Fibroblast of mammary gland (primary cell): ENCODE measurements at places on chromosomes 4 and X.

DNA sequence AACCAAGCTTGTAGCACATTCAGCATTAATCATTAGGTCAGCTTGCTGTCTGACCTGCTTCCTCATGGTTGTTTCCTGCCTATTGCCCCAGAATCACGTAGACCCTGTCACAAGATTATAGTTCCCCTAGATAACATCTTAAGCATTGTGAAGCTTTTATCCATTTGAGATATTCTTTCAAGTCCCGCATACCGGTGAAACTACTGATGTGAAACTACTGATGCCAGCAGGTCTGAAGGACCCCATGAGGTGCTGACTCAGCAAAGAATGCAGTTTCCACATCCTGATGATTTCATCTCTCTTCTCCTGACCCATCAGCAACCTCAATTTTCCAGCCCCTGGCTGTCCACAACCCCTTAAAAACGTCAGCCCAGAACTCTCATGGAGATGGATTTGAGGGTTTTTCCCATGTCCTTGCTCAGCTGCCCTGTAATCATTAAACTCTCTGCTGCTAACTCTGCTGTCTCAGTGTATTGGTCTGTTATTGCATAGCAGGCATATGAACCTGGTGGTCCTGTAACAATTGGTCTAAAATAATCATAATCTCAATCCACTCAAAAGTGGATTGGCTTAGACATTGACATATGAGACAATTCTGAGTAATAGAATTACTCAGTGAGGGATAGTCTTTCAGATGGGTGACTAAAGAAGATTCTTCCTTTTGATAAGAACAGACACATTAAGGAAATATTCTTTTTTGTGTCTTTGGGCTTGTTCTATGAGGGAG lies 26.3 kb upstream of the UBA6 start:
- DNase-seq = peak; percentile 82

DNA sequence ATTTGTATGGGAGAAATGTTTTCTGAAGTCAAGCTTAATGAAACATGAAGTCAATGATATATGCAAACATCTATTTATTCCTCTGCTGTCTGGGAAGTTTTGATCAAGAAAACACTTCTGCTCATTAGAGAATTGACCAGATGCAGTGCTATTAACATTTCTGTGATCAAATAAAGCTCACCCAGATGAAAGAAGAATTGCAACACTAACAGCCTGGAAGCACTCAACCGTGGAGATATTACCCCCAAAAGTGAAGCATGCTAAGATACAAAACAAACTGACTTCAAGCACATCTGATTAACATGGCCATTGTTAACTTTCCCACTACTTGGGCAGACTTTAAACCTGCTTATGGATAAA lies 73.7 kb upstream of the GUCY1A1 start:
- DNase-seq = no peak

DNA sequence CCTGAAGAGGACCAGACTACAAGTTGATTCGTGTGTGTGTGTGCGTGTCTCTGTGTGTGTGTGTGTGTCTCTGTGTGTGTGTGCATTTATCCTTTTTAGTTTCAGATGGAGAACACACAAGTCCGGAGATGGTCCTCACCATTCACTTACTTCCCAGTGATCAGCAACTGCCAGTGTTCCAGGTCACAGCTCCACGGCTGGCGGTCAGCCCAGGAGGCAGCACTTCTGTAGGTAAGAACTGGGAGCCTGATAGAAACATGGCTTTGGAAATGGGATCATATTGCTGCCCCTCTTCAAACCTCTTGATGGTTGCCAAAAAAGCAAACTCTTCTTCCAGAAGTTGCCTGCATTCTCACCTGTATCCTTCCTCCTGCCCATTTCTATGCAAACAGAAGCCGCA lies 122.6 kb upstream of the ANXA3 start:
- DNase-seq = no peak

DNA sequence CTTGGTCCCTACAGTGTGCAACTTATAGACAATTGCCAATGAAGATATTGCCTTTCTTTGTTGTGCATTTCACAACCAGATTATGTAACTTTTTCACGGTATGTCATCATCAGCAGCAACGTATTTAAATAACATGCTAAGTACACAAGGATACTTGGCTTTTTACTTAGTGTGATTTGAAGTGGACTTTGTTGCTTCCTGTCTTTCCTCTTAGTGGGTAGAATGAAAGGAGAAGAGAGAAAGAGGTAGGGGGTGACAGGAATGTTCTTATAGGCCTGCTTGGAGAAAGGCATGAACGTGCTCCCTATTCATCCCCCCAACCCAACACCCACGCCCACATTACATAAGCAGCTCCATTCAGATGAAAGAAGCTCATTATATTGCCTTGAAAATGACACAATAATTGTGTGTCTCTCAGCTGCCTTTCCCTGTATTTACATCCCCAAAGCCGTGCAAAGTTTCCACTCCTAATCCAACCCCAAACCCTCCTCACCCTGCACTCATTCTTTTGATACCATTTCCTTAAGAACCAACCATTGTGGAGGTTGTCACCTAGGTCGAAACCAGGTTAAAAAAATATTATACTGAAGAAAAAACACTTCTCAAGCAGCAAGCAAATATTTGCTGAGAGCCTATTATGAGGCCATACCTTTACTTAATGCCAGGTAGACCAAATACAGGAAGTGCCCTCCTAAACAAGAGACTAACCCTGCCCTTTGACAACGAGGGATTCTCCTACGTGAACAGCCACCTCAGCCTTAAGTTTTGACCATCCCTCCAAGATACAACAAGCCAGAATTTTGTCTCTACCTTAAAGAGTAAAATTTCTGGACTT lies 25.2 kb upstream of the GK start:
- DNase-seq = peak; percentile 11

DNA sequence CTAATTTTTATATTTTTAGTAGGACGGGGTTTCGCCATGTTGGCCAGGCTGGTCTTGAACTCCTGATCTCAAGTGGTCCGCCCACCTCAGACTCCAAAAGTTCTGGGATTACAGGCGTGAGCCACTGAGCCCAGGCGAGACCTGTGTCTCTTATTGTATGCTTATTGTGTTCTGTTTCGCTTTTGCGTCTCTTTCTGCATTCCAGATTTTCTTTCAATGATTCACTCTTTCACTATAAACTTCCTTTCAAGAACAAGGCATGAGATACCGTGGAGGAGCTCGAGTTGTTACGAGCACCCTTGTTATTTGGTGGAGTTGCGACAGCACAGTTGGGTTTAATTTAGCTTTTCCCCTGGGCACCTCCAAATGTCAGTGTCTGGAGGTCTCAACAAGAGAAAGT lies 366.7 kb upstream of the FAT1 start:
- no peak for DNase-seq

DNA sequence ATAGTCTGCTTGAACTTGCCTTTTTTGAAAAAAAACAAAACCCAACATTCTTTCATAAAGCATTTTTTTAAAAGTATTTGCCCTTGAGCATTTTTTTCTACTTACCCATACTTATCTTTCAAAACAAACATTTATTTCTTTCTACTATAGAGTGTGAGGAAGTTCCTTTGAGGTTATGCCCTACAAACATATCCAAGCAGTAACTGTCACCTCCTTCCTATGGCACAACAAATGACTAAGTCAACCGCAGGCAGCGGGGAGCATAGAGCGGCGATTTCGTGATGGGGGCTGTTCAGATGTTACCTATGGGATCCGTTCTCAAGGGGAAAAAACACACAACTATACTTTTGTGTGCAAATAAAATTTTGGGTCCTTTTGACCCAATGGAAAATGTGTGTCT lies 19.4 kb downstream of the SPRY1 start:
- DNase-seq = no peak

GRCh38 chr4:89024051-89024675 lies 32.8 kb downstream of the FAM13A start:
- peak; percentile 87 for DNase-seq

DNA sequence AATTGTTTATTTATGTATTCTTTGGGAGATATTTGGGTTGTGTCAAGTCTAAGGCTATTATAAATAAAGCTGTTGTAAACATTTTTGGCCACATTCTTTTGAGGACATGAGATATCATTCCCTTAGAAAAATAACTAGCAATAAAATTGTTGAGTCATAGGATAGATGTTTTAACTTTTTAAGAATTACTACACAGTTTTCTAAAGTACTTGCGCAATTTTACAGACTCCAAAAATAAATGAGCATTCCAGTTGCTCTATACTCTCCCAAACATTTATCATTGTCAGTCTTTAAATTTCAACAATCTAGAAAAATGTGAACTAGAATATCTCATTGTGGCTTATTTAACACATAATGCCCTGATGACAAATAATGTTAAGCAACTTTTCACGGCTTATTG lies 189.1 kb upstream of the ADGRL3 start:
- no peak for DNase-seq

DNA sequence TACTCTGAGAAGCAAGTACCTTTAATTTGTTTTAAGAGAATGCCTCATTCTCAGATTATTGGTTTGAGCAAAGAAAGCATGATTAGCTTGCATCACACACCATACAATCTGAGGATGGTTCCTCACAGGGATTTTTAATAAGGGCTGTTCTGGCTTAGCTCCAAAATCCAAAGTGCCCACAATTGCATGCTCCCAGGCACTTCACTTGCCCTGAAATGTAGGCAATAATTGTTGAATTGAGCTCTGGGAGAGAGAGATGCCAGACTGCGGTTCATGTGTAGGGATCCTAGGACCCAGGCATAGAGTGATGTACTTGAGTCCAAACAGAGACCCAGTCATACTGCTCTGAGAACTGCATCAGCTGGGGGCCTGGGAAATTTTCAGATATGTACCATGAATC lies 358.4 kb upstream of the CXorf51B start:
- no peak for DNase-seq
